ENCODE measurements at places on chromosomes 13 and 19.

DNA sequence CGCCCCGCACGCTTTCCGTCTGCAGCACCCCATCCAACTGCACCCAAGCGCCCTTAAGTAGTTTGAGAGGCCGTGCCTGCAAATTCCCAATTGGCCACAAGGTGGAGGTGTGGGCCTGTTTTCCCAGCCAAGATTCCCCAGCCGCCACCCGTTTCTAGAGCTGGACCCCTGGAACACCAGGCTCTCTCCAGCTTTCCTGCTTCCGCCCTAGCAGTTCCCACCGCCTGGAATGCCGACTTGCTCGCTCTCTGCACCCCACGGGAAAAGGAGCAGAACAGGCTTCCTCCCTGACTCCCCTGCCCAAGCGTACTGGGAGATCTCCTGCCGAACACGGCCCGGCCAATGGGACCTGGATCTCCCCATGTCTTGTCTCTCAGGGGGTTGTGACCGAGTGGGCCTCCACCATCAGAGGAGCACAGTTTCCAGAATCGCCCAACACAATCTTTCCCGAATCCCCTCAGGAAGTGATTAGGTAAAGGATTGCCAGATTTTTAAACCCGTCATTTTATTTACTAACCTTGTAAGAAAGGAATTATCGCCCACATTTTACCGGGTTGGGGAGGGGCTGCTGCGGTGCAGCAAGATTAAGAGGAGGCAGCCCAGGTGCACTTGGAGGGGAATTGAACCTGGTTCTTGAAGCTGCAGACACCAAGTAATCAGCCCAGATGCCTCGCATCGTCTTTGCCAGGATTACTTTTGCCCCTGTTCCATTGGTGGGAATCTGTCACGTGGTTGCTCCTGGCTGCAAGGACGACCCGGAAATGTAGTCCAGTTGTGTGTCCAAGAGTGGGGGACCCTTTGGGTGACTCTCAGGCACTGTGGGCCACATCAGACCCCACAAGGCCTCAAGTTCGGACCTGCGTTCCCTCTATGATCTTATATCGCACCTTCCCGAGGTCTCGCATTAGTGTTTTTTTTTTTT lies 3.5 kb upstream of the NAPSA start:
- DNase-seq, result peak; percentile 91

GRCh38 chr13:74004109-74004508 lies 130.1 kb downstream of the KLF12 start:
- no peak for DNase-seq

DNA sequence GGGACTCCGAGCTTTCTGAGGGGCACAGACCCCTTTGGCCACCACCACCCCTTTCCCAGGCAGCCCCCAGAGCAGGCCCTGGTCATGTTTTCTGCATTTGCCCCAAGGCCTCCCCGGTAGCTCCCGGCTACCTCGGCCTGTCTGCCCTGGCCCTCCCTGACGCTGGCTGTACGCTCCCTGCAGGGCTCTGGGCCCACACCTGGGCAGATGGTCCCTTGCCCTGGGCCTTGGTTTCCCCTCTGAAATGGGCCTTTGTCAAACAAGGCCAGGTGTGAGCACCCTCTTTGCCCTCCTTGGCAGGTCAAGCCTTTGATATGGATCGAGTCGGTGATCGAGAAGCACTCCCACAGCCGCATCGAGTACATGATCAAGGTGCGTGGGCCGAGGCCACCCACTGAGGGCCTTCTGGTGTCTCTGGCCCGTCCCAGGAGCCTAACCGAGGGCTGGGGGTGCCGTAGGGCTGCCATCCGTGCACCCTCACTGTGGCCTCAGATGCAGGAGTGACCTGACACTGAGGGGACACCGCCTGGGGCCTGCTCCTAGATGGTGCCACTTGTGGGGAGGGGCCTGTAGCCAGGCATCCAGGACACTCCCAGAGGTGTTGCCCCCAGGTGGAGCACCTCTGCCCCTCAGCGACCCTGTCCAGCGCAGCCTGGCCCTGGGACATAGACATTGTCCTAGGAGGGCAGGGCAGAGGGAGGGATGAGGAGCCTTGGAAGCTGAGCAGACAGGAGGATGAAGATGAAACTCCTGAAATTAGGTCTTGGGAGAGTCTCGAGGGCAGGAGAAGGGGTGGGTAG lies 30.3 kb downstream of the AP1M1 start:
- DNase-seq, result no peak

- no peak for DNase-seq
These were observed 80.3 kb downstream of the RYR1 start for GRCh38 chr19:38513762-38514167.
